ENCODE measurements at places on chromosomes 2 and 18.

DNA sequence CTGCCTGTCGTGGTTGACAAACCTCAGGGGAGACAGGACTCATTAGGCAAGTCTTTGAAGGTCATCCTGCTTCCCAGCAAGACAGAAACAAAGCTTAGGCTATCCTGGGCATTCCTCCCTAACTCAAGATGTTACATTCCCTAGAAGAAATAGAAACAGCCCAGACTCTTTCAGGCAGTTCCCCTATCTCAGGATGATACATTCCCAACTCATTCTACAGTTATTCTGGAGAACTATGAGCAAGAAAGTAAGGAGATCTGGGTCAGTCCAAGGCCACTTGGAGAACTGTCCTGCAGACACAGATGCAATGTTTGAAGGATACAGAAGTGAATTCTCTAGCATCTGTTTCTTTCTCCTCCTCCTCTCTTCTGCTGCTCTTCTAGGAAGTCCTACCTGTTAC is 220.1 kb upstream of the NCKAP5 start:
- no peak for DNase-seq

- DNase-seq, result no peak
These were observed 18.2 kb downstream of the C2orf69 start for GRCh38 chr2:199929262-199929661.

- no peak for DNase-seq
These were observed 342.3 kb downstream of the ARHGAP15 start for GRCh38 chr2:143471550-143471949.

DNA sequence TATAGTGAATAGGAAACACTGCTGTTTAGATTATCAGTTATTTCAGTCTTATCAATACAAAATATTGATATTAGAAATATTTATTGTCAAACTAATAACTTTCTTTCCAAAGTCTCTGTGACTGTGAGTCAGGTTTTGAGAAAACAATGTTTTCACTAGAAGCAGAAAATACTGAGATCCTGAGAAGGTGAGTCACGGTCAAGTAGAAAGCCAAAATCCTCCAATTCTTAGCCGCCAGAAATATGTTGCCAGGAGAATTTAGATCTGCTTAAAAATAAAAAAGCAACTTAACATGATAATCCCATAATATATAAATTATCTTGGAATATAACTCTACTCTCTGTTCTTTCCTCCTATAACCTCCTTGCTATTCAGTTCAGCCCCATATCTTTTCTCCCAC is 181.9 kb upstream of the NRXN1 start:
- no peak for DNase-seq

- no peak for DNase-seq
These were observed 14.9 kb downstream of the ERFE start for GRCh38 chr2:238173692-238174091.

DNA sequence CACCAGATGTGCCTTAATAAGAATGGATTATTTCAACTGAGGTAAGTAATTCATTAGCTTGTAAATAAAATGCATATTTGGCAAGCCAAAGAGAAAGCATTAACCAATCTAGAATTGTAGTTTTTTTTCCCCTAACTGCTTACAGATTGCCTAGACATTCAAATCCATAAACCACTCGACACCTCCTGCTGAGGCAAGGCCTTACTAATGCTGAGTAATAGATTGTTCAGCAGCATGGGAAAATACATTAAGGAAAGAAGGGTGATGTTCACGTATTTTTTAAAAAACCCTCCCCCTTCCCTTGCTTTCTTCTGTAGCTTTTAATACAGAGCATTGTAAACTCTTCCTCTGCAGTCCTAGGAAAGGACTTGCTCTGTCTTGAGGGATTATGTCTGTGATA is 17.0 kb upstream of the LINC00305 start:
- DNase-seq, result no peak

DNA sequence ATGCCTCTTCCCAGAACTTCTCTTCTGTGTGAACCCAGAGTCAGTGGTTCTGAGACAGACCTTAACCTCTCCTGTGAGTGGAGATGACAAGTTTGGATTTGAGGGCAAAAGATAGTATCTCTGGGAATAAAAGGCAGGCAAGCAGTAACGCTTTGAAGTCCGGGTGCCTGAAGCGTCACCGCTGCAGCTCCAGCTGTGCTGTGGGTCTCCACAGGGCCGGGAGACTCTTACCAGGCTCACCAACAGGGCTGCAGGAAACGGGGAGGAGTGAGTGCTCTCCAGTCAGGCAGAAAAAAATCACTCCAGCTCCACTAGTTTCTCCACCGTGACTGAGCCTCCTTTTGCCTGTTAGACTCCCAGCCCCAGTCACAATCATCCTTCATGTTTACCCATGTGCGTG is 79.7 kb upstream of the MAP4K4 start:
- no peak for DNase-seq

Data from retinal pigment epithelial cell (primary cell).